Activated CD8-positive, alpha-beta T cell treated with anti-CD3 and anti-CD28 coated beads for 36 hours (primary cell): ENCODE measurements at places on chromosomes 7 and 10.

GRCh38 chr7:79159040-79159664 is 294.3 kb downstream of the MAGI2 start:
- no peak for DNase-seq

DNA sequence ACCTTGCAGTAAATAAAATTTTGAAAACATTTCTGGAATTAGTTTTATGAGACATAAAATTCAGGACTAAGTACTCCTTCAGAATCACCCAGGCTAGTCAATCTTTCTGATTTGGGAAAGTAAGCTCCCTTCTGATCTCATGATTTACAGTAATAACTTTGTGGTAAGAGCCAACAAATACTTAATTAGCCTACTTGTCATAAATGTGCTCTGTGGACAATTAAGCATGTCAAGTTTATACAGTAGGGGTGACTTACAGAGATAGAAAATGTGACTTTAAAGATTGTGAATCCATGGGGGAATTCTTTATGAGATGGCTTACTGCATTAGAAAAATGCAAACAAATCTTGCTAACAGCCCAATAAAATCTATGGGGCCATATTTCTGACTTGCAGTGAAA is 616.9 kb upstream of the GHITM start:
- no peak for DNase-seq

- DNase-seq, result no peak
Observed at GRCh38 chr7:16514271-16514670, 12.4 kb upstream of the LRRC72 start.

DNA sequence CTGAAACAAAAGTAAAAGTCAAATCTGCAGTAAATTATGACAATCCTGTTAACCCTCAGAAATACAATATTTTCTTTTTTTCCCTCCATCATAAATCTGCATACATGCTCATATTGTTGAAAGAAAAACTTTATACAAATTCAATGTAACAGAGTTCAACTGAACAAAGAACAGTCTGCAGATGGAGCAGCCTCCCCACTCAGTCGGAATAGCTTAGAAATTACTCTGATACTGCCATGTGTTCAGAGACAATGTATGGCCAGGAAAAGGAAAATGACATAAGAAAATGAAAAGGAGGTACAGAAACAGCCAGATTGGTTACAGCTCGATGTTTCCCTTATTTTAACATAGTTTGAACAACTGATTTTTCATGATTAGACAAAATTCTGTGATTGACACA is 651.9 kb upstream of the COBL start:
- no peak for DNase-seq

DNA sequence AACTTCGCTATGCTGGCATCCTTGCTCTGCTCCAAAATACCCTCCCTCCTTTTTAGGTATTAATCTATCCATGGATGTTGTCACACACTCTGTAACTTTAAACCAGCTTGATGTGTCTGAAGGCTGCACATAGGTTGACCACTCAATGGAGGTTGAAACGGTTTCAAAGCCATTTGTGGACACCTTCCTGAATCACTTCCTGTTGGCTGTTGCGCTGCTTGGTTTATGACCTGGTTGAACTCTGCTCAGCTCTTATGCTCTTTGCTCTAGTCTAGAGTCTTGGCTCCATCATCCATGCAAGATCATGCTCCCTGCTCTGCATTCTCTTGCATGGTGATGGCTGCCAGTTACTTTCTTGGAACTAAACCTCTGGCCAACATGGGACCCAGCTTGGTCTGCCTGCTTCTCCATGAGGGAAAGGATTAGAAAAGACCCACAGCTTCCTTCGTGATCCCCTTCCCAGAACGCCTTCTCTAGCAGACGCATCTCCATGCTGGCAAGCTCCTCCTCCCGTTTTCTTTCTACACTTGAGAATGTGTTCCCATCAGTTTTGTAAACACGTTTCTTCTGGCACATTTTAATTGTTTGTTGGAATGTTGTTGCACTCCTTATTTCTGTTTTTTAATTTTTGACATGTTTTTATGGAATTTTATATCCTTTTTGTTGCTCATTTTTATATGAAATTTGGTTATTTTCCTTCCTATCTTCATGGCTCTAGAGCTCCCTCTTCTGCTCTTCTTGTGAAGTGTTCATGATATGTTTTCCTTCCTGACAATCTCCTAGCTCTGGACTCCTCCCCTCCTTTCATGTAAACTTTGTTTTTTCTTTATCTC is 149.8 kb downstream of the XPNPEP1 start:
- DNase-seq, result no peak

DNA sequence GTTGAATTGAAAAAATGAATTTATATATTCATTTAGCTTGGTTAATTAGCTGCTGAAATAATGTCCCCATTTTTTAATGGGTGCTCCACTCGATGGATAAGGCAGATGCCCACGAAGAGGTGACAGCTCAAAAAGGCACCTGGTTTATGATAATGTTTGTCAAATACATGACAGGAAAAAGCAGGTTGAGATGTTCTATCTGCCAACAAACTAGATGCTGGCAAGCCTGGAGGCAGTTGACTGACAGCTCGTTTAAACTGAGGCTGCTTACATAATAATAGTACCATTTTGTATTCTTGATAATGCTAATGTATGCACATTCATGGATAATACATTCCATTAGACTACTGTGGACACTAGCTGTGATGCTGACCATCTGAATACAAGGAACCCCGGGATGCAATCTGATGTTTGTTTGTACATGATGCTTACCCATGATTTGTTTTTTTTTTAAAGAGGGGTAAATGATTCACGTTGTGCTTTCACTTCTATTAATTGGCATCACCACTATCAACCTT is 69.0 kb upstream of the GPR158 start:
- no peak for DNase-seq

DNA sequence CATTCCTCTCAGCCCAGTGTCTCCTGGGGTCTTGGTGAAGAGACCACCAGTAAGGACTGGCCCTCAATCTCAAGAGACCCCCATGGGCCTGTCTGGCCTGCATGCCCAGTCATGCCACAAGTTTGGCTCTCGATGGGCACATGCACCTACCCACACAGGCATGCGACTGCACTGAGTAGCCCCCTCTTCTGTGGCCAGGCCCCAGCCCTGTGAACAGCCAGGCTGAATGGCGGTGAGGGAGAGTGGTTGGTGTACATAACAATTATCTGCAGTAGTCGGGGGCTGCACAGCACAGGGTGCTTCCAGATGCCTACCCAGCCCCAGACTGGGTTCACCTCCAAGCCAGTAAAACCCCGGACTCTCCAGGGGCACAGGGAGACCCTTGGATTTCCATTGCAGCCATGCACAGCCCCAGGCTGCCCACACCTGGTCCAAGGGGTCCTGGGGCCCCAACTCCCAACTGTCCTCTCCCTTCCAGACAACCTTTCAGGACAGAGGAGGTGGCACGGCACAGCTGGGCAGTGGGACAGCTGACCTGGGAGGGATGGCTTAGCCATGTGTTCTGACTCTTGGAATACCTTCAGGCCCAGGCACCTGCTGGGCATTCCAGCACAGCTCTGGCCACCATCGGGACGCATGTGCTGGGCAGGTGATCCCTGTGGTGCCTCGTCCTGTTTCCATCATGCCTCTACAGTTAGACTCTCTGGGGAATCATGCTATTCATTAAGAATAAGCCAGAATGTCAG is 21.0 kb upstream of the CSGALNACT2 start:
- DNase-seq, result no peak
